A549 treated with ZK216348 at 1 μM for 4 hours (cell line): ENCODE measurements at places on chromosomes 2 and 18. TPM values are rescaled to one million over a fixed set of nuclear protein-coding genes. Genes with fewer than 3 reads are reported as not detected.

Gene TGFA
- total RNA-seq, result 5.1 to 6.6 TPM (median 5.9 TPM) in 5 replicates

Gene TEKT4
- total RNA-seq, result not detected in 5 replicates

Gene CNTNAP5
- total RNA-seq, result not detected in 5 replicates

Gene KCNE4
- total RNA-seq, result 0.53 to 0.92 TPM (median 0.70 TPM) in 5 replicates

Gene LRRC30
- not detected in 5 replicates for total RNA-seq

Gene NEUROD1
- not detected in 5 replicates for total RNA-seq

Gene GPR45
- not detected in 5 replicates for total RNA-seq
